ENCODE measurements at places on chromosomes 6 and 20.

- no peak for DNase-seq
Measured at GRCh38 chr6:23446469-23446967, 679.5 kb upstream of the NRSN1 start.

- DNase-seq, result no peak
Measured at GRCh38 chr6:11025921-11026635, 18.0 kb downstream of the ELOVL2 start.

DNA sequence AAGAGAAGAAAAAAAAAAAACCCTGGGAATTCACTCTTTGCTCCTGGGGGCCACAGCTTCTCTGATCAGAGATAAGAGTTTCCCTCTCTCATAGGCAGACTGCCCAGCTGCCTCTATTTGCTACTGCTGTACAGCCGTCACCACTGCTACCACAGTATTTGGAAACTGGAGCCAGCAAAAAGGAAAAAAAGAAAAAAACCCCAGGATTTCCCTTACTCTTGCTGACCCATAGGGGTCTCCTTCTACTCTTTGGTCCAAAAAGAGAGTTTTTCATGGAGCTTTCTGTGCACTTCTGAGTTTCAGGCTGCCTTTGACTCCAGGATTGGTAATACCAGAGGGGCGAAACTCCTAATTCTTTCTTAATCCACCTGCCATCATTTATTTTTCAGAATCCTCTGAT is 89.7 kb downstream of the MDGA1 start:
- no peak for DNase-seq

- no peak for DNase-seq
Measured at GRCh38 chr6:142631517-142632385, 313.2 kb downstream of the HIVEP2 start.

- DNase-seq, result no peak
Measured at GRCh38 chr6:167579806-167580618, 246.7 kb upstream of the AFDN start.

- no peak for DNase-seq
Measured at GRCh38 chr6:135972150-135972549, 120.6 kb downstream of the PDE7B start.

GRCh38 chr20:9339708-9340107 is 174.7 kb upstream of the LAMP5 start:
- no peak for DNase-seq

- no peak for DNase-seq
Measured at GRCh38 chr6:69489970-69490369, 306.8 kb downstream of the LMBRD1 start.

GRCh38 chr20:40218316-40218969 is 470.6 kb downstream of the MAFB start:
- DNase-seq, result no peak

GRCh38 chr20:49579874-49580812 is 12.2 kb upstream of the PTGIS start:
- DNase-seq, result no peak

DNA sequence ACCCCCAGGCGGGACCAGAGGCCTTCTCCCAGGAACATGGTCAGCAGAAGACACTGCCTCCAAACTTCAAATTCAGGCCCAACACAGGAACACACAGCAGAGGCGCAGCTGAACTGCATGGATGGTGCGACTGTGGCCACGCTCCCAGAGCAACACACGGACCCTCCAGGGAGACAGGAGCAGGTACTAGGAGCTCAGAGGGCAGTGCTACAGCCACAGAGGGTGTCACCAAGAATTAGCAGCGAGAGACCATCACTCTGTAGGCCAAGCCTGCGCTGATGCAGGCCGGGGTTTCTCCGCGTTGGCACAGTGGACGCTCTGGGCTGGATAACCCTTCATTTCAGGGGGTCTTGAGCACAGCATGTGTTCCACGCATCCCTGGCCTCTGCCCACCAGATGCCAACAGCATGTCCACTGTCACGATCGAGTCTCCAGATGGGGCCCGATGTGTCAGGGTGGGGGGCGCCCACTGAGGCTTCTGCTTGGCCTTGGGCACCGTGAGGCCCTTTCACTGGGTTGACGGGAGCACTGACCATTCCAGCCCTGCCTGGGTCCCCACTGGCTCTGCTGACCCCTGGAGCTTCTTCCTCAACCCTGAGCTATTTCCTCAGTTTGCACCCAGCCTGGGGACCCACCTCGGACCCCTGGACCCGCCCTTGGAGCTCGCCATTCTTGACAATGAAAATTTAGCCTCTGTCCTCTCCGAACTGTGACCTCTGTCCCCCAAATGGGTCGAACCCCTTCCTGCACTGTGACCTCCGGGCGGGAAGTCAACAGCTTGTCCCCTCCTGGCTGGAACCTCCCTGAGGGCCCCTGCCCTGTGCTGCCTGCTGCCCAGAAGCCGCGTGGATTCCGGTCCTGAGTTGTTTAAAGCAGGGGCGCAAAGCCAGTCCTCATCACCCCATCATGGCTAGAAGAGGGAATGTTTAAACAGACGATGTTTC is 239.4 kb downstream of the DLL1 start:
- no peak for DNase-seq

DNA sequence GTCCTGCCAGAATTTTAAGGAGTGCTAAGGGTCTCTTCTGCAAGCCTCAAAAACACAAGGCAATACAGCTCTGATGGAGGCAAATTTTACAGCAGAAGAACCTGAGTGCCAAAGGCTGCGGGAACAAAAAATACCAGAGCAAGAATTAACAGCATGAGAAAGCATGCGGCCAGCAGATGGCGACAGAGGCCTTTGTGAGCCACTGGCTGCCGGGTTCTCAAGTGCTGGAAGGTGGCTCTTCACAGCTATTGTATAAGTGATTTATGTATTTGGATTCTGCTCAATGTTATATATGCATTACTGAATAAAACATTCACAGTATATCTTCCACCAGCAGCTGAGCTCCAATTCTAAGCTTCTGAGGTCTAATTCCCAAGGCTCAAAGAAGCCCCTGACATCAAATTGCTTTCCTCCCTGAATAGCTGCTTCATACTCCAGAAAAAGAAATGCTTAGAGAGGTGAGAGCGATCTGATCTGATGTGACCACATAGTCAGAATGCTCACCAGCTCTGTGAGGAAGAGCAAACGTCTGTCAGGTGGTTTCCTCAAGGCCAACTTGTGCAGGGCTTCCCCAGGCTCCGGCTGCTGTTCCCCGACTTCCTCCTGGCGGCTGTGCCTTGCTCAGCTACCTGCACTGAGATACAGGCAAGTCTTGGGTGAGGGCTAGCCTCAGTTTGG is 58.6 kb downstream of the PPP1R3G start:
- DNase-seq, result peak; percentile 72

DNA sequence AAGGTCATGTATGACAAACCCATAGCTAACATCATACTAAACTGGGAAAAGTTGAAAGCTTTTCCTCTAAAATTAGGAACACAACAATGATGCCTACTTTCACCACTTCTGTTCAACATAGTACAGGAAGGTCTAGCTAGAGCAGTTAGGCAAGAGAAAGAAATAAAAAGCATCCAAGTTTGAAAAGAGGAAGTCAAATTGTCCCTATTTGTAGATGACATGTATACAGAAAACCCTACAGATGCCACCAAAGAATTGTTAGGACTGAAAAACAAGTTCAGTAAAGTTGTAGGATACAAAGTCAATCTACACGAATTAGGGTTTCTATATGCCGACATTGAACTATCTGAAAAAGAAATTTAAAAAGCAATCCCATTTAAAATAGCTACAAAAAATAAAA is 89.4 kb upstream of the GLP1R start:
- no peak for DNase-seq

- DNase-seq, result no peak
Measured at GRCh38 chr6:123945386-123945785, 141.7 kb downstream of the NKAIN2 start.

DNA sequence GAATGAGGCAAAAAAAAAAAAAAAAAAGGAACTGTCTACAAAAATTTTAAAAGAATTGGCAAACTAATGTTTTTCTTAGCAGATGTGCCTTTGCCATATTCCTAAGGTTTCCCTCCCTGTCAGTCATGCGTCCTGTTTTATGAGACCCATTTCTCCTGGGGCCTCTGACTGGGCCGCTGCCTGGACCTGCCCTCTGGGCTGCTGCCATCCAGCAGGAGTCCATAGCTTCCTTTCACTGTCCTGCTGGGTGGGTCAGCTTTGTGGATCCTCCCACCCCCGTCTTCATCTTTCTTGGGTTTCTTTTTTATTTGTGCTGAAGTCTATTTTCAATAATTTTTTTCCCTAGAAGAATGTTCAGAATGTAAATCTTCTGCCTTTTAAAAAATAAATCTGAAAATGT is 110.8 kb upstream of the SCP2D1 start:
- DNase-seq, result no peak

DNA sequence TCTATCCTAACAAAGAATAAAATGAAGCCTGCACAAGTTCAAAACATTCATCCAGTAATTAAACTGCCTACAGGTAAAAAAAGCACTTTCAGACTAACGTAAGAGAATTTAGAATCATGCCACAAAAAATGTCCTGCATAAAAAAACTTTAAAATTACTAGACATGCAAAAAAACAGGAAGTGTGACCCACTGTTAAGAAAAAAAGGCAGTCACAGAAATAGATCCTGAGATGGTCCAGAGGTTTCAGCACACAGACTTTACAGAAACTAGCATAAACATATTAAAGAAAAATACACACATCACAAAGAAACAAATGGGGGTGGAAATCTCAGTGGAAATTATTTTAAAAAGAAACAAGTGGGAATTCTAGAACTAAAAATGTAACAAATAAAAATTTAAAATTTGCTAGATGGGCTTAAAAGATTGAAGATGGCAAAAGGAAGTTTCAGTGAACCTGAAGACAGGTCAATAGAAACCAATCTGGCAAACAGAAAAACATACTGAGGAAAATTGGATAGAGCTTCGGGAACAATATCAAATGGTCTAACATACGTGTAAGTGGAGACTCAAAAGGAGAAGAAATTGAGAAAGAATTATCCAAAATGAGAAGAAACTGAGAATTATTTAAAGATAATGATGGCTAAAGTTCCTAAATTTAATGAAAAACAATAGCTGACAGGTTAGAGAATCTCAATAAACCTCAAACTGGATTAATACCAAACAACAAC is 3.4 kb upstream of the ZNF133 start:
- no peak for DNase-seq

GRCh38 chr20:18323705-18324104 is 35.4 kb downstream of the ZNF133 start:
- DNase-seq, result no peak

DNA sequence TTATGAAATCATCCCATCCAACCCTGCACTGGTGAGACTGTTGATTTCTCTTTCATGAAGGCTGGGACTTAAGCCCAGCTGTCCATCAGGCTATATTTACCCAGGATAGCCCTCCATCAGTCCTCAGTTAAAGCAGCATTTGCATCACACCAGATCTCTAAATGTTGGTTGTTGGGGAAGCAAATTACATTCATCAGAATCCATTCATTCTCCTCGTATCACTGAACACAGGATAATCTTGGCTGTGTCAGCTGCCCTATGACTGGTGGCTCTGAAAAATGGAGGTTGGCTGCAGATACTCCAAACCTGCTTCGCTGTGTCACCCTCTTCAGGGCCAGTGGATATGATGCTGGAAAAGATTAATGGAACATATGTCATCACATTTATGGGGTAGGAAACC is 718.3 kb downstream of the KIF16B start:
- DNase-seq, result no peak

DNA sequence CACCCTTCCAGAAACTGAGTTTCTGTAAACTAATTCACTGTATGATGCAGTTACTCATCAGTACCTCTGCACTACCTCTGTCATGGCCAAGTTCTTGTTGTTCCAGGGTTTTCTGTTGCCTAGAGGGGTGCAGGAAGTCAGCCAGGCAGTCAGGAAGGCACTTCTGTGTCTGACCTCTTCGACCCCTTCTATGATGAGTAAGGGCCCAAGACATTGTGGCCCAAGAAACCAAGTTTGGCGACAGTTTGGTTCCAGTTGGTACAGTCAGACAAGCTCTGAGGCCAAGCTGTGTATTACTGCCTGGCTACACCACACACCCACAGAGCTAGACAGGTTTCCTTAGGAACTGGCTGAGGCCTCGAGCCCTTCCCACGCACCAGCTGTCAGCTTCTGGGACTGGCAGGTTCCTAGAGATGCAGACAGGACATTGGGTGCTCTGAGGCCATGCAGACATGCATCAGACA is 41.2 kb downstream of the TRAF3IP2 start:
- DNase-seq, result no peak

- no peak for DNase-seq
Measured at GRCh38 chr6:101722471-101722870, 329.0 kb downstream of the GRIK2 start.
